ENCODE measurements at places on chromosomes 13 and 19. TPM values are rescaled to one million over a fixed set of nuclear protein-coding genes. Genes with fewer than 3 reads are reported as not detected.

GRCh38 chr19:21569494-21569865 lies 64.1 kb downstream of the ZNF429 start:
- H3K4me3 ChIP-seq, result peak overlapping the region; percentile 34
- DNase-seq, result no peak
- peaks cover 16% of the 10 kb centered on the region for H3K4me1 ChIP-seq
- no peaks in the 10 kb centered on the region for H3K36me3 ChIP-seq

- no peaks in the 10 kb centered on the region for H3K36me3 ChIP-seq
- DNase-seq, result no peak
- H3K27ac ChIP-seq, result no peak overlapping the region
- H3K4me3 ChIP-seq, result no peak overlapping the region
- H3K27me3 ChIP-seq, result no peaks in the 10 kb centered on the region
- H3K4me1 ChIP-seq, result no peaks in the 10 kb centered on the region
These were observed 569.1 kb downstream of the KCTD12 start for GRCh38 chr13:76316998-76317527.

DNA sequence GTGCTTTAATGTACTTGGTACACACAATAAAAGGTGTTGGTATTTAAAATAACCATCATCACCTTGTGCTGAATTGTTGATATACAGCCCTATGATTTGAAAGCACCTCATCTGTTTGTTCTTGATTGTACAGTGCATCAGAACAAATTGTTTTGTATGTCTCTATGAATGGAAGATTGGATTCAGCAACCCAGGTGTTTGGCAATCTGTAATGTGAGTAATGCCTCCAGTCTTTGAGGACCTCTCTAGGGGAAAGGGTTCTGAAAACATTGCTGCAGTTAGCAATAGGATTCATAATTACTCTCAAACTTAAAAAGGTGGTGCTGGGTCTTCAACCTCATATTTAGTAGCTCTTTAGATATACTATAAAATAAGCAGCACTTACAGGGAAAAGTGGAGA lies 341.8 kb downstream of the OXGR1 start:
- no peak overlapping the region for H3K4me3 ChIP-seq
- H3K27me3 ChIP-seq, result no peaks in the 10 kb centered on the region
- no peaks in the 10 kb centered on the region for H3K36me3 ChIP-seq
- H3K27ac ChIP-seq, result no peak overlapping the region
- H3K4me1 ChIP-seq, result no peaks in the 10 kb centered on the region
- no peak for DNase-seq

Gene SIGLEC9
- 0.76 TPM for polyA plus RNA-seq
